ENCODE measurements at places on chromosomes 4 and X. TPM values are rescaled to one million over a fixed set of nuclear protein-coding genes. Genes with fewer than 3 reads are reported as not detected.

DNA sequence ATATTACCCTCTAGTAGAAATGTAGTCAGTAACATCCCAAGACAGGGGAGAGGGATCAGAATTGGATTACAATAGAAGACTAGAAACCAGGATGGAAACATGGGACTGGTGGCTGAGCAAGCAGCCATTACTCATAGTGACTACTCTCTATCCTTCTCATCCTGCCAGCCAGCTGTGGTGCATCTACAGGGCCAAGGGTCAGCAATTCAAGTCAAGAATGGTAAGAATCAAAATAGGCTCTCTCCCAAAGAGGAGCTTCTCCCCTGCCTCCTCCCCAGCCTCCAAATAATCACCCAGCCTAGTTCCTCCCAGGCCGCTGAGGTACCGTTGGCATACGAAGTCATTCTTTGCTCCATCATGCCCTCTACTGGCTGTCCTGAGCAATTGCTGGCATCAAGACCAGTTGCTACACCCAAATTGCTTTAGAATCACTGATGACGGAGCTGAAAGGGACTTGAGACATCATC lies 19.4 kb downstream of the AWAT2 start:
- no peak for DNase-seq
- H3K4me3 ChIP-seq, result no peak overlapping the region
- no peak overlapping the region for H3K27ac ChIP-seq
- H3K36me3 ChIP-seq, result no peaks in the 10 kb centered on the region

- H3K4me3 ChIP-seq, result no peak overlapping the region
- H3K27me3 ChIP-seq, result no peaks in the 10 kb centered on the region
- no peak overlapping the region for H3K27ac ChIP-seq
- peaks cover 2% of the 10 kb centered on the region for H3K4me1 ChIP-seq
- H3K36me3 ChIP-seq, result no peaks in the 10 kb centered on the region
These were observed 43.2 kb downstream of the PALLD start for GRCh38 chr4:168540086-168540485.

GRCh38 chr4:174856926-174857800 lies 28.1 kb upstream of the GLRA3 start:
- H3K27me3 ChIP-seq, result no peaks in the 10 kb centered on the region
- H3K27ac ChIP-seq, result no peak overlapping the region
- DNase-seq, result no peak

GRCh38 chr4:78166622-78167021 lies 109.5 kb downstream of the FRAS1 start:
- no peaks in the 10 kb centered on the region for H3K27me3 ChIP-seq
- no peak overlapping the region for H3K27ac ChIP-seq
- H3K4me3 ChIP-seq, result no peak overlapping the region

DNA sequence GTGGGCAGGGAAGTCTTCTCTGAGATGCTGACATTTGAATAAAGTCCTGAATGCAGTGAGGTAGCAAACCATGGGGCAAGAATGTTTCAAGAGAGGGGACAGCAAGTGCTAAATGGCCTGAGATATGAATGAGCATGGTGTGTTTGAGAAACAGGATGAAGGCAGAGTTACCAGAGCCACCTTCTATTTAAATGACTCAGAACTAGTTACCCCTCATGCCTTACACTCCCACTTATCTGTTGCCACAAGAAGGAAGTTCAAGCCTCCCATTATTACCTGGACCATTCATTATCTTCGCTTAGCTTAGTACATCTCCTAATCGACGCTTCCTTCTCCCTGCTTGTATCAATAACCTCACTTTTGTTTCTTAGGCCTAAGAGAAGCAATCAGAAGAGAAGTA lies 67.7 kb upstream of the STARD8 start:
- H3K27ac ChIP-seq, result no peak overlapping the region
- no peak for DNase-seq
- H3K4me1 ChIP-seq, result no peaks in the 10 kb centered on the region
- H3K36me3 ChIP-seq, result no peaks in the 10 kb centered on the region
- H3K4me3 ChIP-seq, result no peak overlapping the region
- H3K27me3 ChIP-seq, result no peaks in the 10 kb centered on the region

DNA sequence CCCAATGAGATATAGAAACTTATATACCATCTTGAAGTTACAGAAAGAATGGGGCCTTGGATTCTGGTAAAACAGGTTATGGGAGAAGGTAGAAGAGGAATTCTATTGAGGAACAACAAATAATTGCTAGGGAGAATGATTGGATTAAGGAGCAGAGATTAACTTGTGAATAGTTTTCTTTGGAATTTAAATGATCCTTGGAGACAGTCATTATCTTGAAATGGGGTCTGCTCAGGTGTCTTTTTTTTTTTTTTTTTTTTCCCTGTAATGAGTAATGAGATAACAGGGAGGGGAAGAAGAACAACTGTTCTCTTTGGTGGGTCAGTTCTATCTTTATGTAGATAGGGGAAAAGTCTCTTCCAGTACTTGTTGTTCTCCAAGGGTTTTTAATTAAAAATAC lies 1406.0 kb downstream of the RPA4 start:
- H3K4me1 ChIP-seq, result no peaks in the 10 kb centered on the region
- H3K4me3 ChIP-seq, result no peak overlapping the region
- no peaks in the 10 kb centered on the region for H3K36me3 ChIP-seq
- no peak overlapping the region for H3K27ac ChIP-seq
- H3K27me3 ChIP-seq, result no peaks in the 10 kb centered on the region

- no peaks in the 10 kb centered on the region for H3K36me3 ChIP-seq
- DNase-seq, result peak; percentile 56
- H3K27me3 ChIP-seq, result no peaks in the 10 kb centered on the region
These were observed 172.7 kb downstream of the NHS start for GRCh38 chrX:17547658-17548057.

DNA sequence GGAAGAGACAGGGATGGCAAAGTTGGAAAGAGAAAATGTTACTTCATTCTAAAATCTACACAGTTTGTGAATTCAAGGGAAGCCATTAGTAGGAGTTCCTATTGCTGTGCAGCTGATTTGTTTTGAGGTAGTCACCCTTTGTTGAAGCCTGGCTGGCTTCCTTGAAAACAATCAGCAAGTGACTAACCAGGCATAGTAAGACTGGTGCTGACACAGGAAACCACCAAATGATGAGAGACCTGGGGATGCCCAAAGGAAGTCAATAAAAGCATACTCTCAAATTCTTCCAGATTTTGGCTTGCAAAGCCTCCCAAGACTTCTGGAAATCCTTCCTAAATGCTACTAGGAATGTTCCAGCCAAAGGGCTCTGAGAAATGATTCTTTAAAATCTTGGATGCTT lies 23.9 kb upstream of the PRDM8 start:
- H3K4me1 ChIP-seq, result no peaks in the 10 kb centered on the region
- no peaks in the 10 kb centered on the region for H3K36me3 ChIP-seq
- H3K27ac ChIP-seq, result no peak overlapping the region
- no peak for DNase-seq
- no peak overlapping the region for H3K4me3 ChIP-seq
- no peaks in the 10 kb centered on the region for H3K27me3 ChIP-seq

- H3K4me3 ChIP-seq, result no peak overlapping the region
- no peaks in the 10 kb centered on the region for H3K4me1 ChIP-seq
- DNase-seq, result no peak
- H3K27me3 ChIP-seq, result no peaks in the 10 kb centered on the region
- no peaks in the 10 kb centered on the region for H3K36me3 ChIP-seq
- H3K27ac ChIP-seq, result no peak overlapping the region
These were observed 13.7 kb upstream of the ADH1B start for GRCh38 chr4:99334880-99335279.

DNA sequence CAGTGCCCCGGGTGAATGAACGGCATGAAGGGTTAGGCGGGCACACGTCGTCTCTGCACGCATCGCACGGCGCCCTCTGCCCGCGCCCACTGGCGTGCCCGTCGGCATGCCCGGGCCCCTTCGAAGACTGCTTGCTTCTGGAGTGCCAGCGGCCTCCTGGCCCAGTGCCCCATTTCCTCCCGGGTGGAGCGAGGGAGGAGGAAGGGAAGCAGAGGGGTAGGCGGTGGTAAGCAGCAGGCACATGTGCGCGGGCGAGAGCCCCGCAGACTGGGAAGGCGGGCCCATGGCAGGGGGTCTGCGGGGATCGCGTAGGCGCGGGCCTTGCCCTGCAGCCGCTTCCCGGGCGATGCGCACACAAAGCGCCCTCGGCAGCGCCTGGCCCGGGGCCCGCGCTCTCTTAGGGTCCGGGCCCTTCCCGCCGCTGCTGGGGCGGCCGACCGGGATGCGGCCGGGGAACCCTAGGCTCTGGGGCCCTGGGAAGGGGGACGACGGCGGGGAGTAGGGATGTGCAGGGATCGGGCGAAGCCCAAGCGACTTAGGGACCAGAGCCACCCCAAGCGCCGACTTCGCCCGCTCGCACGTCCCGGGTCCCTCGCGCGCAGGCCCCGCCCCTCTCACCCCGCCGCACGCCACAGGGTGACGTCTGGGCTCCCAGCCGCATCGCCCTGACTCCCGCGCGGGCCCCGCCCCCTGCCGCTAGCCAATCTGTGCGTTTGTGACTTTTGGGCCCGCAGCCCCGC lies 866 bp upstream of the EMD start:
- DNase-seq, result peak; percentile 80
- H3K4me1 ChIP-seq, result no peaks in the 10 kb centered on the region
- no peaks in the 10 kb centered on the region for H3K36me3 ChIP-seq
- peak overlapping the region; percentile 50 for H3K4me3 ChIP-seq
- H3K27ac ChIP-seq, result peak overlapping the region; percentile 97
- no peaks in the 10 kb centered on the region for H3K27me3 ChIP-seq

- no peak overlapping the region for H3K4me3 ChIP-seq
- no peaks in the 10 kb centered on the region for H3K36me3 ChIP-seq
- H3K4me1 ChIP-seq, result no peaks in the 10 kb centered on the region
These were observed 199.0 kb downstream of the DCHS2 start for GRCh38 chr4:154292589-154292988.

DNA sequence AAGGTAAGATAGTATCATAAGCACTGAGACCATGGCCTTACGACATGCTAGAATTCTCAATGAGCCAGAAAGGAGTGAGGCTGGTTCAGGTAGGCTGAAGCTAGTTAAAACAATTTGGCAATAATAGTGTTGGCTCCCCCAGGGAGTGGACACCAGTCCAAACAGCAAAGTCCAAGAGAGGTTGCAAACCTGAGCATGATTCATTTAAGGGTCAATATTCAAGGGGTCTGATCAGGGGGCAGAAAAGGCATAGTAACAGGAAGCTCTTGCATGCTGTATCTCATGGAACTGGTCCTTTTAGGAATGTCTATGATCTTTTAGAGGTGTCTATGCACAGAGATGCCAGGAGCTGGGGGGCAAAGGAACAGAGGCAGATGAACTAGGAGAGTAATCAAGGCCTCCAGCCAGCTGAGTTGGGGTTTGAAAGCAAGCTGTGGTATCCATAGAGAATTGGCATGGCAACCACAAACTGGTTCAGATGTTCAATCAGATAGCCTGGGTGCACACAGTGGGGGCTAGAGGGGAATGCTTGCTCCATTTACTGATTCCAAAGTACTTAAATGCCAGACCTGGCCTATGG lies 5.1 kb downstream of the GJB1 start:
- no peaks in the 10 kb centered on the region for H3K27me3 ChIP-seq
- no peak for DNase-seq

- no peaks in the 10 kb centered on the region for H3K36me3 ChIP-seq
- no peaks in the 10 kb centered on the region for H3K27me3 ChIP-seq
- no peak overlapping the region for H3K27ac ChIP-seq
These were observed 165 bp upstream of the PTCHD1 start for GRCh38 chrX:23334521-23334847.

GRCh38 chrX:24676403-24677024 lies 17.2 kb upstream of the POLA1 start:
- H3K27ac ChIP-seq, result no peak overlapping the region
- DNase-seq, result no peak
- no peaks in the 10 kb centered on the region for H3K27me3 ChIP-seq
- H3K4me3 ChIP-seq, result no peak overlapping the region
- H3K4me1 ChIP-seq, result no peaks in the 10 kb centered on the region

GRCh38 chr4:54101190-54102041 lies 1.5 kb downstream of the GSX2 start:
- no peak overlapping the region for H3K27ac ChIP-seq
- DNase-seq, result no peak
- no peak overlapping the region for H3K4me3 ChIP-seq
- no peaks in the 10 kb centered on the region for H3K36me3 ChIP-seq

DNA sequence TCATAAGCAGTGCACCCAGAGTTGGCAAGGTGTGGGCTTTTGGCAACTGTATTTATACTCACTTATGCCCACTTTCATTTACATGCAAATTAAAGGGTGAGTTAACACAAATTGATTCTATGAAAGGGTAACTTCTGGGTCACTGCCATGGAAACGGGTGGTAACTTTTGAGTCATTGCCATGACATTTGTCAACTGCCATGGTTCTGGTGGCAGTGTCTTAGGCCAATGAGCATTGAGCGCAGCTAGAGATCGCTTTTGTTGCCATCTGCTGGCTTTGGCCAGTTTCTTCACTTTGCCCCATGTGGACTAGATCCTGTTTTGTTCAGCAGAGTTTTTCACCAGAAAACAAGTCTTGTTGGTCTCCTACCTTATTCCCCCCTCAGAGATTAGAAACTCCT lies 170.8 kb upstream of the NUDT6 start:
- no peaks in the 10 kb centered on the region for H3K36me3 ChIP-seq
- no peak overlapping the region for H3K4me3 ChIP-seq
- H3K27me3 ChIP-seq, result no peaks in the 10 kb centered on the region

- H3K4me1 ChIP-seq, result no peaks in the 10 kb centered on the region
- H3K36me3 ChIP-seq, result no peaks in the 10 kb centered on the region
- H3K4me3 ChIP-seq, result no peak overlapping the region
- H3K27ac ChIP-seq, result no peak overlapping the region
These were observed 59.7 kb upstream of the LRAT start for GRCh38 chr4:154683956-154684681.

- H3K36me3 ChIP-seq, result no peaks in the 10 kb centered on the region
- no peaks in the 10 kb centered on the region for H3K27me3 ChIP-seq
- no peak overlapping the region for H3K27ac ChIP-seq
- DNase-seq, result no peak
These were observed 8.3 kb downstream of the PPID start for GRCh38 chr4:158714937-158715336.

DNA sequence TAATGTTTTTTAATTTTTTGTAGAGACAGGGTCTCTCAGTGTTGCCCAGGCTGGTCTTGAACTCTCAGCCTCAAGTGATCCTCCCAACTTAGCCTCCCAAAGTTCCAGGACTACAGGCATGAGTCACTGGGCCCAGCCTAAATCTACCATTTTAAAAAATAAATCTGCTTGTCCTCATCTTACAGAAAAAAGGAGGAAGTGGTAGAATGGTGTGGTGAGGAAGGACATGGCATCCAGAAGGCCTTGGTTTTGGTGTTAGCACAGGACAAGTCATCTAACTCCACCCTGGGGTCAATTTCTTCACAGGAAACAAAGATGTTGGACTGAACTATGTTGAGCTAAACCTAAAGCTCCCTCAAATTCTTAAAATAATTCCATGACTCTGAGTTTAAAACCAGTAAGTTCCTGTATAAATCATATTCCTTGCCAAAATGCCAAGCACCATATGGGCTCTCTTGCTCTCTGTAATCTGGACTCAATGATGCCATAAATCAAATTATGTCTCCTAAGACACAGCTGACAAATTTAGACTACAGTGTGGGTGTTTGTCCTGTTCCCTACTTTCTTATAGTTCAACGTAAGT lies 253.9 kb upstream of the NOCT start:
- no peaks in the 10 kb centered on the region for H3K27me3 ChIP-seq
- no peak overlapping the region for H3K4me3 ChIP-seq
- DNase-seq, result no peak
- no peak overlapping the region for H3K27ac ChIP-seq
- H3K36me3 ChIP-seq, result no peaks in the 10 kb centered on the region

Gene DKK2
- 3.8 TPM for total RNA-seq

Gene UGT2A1
- not detected for total RNA-seq

Gene ODAPH
- not detected for total RNA-seq

Gene SPACA5
- not detected for total RNA-seq

Gene VMA21
- total RNA-seq, result 24.2 TPM

Gene PHEX
- total RNA-seq, result 0.94 TPM

Gene ANKRD37
- total RNA-seq, result 37.9 TPM

Gene GUCY1B1
- 5.5 TPM for total RNA-seq

Gene DDIT4L
- 3.0 TPM for total RNA-seq

Gene RBM47
- 18.7 TPM for total RNA-seq

Gene PABPC1L2B
- total RNA-seq, result not detected

Data from ovary (tissue), 10 donors.